ENCODE measurements at places on chromosomes 1 and 21.

- no peak for DNase-seq
Measured at GRCh38 chr21:43835861-43836260, 29.2 kb upstream of the AGPAT3 start.

DNA sequence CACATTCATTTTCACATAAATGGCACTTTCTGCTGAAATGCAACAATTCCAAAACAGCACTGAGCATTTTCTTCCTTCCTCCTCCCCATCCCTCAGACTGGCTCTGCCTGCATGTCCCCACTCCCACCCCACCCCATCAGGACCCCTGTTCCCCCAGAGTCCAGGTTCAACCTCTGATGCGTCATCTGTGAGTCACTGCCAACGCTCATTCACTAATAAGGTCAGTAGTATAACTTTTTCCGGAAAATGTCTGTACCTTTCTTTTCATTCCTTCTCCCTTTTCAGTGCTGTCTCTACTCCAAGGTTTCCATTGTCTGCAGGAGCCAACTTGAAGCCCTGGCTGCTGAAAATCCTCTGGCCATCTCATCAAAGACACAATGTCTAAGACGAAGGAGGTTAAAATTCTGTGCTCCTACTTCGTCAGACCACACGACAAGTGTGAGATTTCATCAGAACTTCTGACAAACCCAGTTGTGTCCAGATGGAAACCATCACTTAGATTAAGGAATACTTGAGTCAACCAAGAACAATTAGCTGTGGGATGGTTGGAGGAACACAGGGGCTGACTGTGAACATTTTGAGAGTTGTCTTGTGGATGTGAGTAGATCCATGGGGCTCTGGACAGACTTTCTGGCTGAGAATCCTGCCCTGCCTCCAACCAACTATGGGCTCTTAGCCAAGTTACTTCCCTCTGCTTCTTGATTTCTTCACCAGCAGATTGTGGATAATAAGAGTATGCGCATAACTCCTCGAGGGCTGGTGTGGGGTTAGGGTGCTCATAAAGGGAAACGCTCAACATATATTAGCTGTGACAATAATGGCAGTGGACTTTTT, 35.6 kb upstream of the UTS2 start:
- no peak for DNase-seq

GRCh38 chr1:239678181-239678580, 291.8 kb downstream of the CHRM3 start:
- DNase-seq = no peak

DNA sequence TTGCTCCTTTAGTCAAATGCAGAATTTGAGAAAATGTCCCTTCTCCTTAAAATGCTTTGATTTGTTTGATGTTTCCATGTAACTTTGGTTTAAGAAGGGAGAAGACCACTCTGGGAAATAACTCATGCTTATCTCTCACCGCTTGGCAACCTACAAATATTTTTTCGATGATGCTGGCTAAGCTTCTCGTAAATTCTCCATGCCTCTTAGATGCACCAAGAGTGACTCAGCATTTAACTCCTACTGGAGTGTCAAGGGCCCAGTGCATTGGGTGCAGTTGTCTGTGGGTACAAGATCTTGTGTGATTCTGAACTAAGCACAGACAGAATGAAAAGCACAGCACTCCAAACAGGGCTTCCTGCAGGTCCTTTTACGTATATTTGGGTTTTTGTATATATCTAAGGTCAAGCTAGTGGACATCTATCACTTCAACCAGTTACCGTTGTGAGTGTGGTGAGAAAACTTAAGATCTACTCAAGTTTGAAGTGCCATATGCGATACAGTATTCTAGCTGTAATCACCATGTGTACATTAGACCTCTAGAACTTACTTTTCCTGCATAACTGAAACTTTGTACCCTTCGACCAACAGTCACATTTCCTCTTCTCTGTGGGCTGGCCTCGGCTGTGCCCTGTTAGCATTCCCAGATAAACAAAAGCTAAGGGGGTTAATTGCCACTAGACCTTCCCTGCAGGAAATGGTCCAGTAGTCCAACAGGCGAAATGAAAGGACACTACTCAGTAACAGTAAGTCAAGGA, 55.8 kb downstream of the COL18A1 start:
- DNase-seq = no peak

GRCh38 chr1:91768786-91769725, 116.9 kb downstream of the TGFBR3 start:
- no peak for DNase-seq

GRCh38 chr21:42092771-42093170, 21.7 kb downstream of the UMODL1 start:
- DNase-seq = no peak

Data from NCI-H1694 (cell line).